ENCODE measurements at places on chromosomes 1 and 21. TPM values are rescaled to one million over a fixed set of nuclear protein-coding genes. Genes with fewer than 3 reads are reported as not detected.

DNA sequence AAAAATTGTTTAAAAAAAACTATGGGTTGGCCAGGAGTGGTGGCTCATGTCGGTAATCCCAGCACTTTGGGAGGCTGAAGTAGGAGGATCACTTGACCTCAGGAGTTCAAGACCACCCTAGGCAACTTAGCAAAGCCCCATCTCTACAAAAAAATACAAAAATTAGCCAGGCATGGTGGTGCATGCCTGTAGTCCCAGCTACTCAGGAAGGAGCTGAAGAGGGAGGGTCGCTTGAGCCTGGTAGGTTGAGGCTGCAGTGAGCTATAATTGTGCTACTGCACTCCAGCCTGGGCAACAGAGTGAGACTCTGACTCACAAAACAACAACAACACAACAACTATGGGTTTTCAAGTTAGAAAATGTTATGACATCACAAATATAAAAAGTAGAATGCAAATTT, 16.4 kb downstream of the SLAMF7 start:
- DNase-seq, result no peak

GRCh38 chr1:116881879-116882520, 27.7 kb upstream of the PTGFRN start:
- no peak for DNase-seq

- peak; percentile 51 for DNase-seq
These were observed 70.2 kb downstream of the FOXD2 start for GRCh38 chr1:47507881-47508701.

- no peak for DNase-seq
These were observed 40.2 kb upstream of the MACF1 start for GRCh38 chr1:39164256-39164655.

GRCh38 chr1:45359882-45360513, 19.8 kb upstream of the MUTYH start:
- DNase-seq, result no peak

DNA sequence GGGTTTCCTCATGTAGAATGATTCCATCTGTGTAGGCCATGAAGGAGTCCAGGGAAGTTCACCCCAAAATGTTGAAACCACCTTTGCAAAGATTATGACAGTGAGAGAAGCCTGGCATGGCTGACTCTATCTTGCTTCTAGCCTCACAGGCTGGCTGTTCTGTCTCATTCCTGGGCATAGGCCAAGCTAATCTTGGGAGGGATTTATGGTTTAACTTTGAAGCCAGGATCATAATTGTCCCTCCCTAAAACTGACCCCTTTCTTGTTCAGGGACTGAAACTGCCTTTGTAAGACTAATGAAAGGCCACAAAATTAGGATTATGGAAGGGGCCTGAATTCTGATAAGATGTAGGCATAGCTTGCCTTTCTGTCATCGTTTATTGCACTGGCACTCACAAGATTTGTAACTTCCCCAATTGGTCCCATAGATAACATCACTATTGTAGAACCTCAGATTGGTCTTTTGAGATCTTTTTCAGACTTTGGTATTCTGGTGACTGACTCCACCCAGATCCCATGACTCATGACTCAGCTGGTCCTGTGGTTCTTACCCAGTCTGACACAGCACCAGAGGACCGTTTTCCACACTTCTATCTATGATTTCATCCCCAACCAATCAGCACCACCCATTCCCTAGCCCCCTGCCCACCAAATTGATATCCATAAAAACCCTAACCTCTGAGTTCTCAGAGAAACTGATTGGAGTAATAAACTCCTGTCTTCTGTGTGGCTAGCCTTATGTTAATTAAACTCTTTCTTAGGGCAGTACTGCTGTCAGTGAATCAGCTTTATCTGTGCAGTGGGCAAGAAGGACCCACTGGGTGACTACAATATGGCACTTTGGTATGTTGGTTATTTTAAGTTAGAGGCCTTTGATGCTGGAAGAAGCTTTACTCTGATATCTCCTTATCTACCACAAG, 13.6 kb upstream of the LAMTOR5 start:
- peak; percentile 52 for DNase-seq

GRCh38 chr1:51009381-51009780, 39.3 kb downstream of the CDKN2C start:
- no peak for DNase-seq

DNA sequence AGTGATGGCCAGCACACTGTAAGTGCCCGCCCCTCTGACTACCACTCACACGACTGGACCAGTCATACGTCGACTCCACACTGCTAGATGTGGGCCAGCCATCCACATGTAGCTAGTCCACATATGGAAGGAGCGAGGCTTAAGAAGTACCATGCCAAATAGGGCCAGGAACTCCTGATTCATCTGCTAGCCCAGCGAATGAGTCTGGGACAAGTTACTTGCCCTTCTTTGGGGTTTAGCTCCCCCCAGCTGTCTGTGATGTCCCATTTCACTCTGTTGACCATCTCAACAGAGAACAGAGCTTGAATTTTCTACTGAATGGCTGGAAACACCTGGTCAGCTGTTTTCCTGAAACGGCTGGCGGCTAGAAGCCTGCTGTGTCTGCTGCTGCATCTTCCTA, 5.8 kb downstream of the CSRP1 start:
- no peak for DNase-seq

DNA sequence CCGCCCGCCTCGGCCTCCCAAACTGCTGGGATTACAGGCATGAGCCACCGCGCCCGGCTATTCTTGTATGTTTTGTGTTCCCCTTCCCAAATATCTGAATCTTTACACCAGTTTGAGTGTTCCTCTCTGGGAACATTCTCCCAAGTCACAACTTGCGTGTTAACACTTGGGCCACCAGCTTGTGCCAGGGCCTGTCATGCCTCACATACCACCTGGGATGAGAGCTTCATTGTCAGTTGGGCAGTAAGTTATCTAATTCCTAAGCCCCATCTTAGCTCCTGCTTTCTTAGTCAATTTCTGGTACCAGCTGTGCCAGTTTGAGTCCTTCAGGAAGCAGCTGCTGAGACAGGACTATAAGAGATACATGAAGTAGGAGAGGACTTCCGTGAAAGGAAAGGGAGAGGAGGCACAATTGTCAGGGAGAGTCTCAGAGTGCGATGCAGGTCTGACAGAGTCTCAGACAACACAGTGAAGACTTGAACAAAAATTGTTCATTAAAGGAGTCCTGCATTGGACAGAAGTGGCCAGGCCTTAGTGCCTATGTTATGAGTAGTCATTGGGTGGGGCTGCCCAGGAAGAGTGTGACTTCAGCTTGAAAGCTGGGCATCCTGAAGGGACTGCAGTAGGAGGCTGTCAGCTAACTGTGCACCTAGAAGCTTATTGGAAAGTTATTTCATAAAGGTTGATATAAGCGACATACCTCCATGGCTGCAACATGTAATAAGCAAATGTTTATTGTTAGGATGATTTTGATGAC, 17.3 kb downstream of the ZFYVE9 start:
- DNase-seq, result no peak

- no peak for DNase-seq
These were observed at the start of gene PLEKHN1 for GRCh38 chr1:966135-966703. Gene PLEKHN1 (plus strand): TSS chr1:966482. CDS start chr1:966532, 50 bp downstream.

DNA sequence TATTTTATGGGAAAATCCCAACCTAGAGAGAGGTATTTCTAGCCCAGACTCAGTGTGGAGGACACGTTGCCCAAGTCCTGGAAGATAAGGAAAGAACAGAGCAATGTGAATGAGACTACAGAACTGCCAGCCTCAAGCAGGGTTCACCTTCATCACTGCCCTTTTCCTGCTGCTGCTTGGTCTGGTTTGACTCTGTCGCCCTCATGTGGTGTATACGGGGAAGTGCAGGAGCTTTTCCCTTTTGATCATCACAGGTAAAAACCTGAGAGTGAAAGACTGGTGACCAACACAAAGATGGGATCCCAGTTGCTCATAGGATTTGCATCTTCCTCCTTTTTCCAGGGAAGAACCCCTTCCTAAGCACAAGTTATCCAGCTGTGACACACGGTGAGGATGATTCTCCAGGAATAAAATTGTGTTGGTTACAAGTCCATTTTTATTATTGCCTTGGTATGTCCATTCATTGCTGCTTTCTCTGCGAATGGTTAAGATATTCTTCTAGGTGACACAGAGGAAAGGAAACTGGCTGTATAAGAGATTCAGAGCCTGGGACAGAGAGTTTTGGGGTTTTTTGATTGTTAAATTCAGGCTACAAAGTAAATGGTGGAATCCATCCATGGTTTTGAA, 89.5 kb upstream of the CD53 start:
- DNase-seq, result peak; percentile 50

DNA sequence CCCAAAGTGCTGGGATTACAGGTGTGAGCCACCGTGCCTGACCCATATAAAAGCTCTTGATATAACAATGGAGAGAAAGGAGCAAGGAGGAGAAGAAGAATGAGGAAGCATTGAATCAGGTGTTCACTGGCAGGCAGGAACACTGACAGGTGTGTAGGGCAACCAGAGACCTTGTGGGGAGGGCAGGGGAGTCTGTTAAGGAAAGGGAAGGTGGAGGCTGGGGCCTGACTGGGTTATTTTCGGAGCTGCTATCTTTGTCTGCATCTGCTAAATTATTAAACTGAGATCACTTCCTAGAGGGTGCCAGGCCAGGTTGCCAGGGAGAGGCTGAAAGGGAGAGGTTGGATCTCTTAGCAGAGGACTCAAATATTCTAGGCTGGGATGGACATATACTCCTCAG, 6.8 kb upstream of the TRNP1 start:
- DNase-seq, result no peak

DNA sequence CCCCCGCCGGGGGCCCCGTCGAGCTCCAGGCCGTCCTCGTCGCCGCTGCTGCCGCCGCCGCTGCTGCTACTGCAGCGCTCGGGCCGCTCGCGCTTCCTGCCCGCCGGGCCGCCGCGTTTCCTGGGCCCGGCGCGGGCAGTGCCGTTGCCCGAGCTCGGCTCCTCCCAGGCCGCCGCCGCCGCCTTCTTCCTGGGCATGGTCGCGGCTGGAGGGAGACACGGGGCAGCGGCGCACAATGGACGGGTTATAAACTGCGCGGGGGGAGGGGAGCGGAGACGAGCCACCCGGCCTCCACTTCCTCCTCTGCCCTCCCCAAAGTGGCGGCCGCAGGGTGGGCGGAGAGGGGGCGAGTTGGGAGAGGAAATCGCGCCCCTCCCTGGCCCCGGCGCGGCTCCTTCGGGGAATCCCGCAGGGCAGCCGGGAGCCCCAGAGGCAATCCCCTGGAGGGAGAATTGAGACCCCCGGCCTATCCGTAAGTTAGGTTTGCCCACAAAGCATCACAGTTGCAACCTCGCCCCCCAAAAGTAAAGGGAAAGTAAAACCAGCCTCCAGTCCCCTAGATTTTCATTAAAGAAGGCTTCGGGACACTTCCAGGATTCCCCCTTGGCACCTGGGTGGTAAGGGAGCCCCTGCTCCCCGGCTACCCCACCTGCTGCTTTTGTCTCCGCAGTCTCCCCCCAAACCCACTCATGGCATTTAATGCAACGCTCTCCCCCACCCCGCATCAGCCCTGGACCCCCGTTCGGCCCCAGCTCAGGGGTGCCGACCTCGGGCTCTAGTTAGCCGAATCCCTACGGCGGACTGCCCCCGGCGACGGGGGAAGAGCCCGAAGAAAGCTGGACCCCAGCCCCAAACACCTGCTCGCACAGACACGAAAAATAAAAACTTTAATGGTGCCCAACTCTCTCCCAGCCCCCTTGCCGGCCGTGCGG, 893 bp downstream of the RCC2 start:
- peak; percentile 89 for DNase-seq

GRCh38 chr21:44890961-44891541, 17.6 kb upstream of the PTTG1IP start:
- no peak for DNase-seq

DNA sequence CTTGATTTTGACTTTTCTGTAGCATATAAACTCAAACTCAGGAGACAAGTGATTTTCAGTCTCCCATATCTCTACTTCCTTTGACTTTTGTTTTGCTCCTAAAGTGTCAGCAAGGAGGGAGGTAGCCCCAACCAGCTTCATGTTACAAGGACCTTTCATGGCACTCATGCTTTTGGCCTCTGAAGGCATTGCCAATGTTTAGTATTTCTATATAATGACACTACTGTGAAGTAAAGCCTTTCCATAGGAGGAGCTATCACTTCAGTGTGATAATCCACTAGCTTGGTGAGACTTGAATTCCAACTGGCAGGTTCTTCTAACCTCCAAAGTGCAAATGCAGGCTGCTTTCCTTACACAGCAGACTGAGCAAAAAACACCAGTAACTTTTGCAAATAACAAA, 14.4 kb downstream of the COLGALT2 start:
- DNase-seq, result no peak

DNA sequence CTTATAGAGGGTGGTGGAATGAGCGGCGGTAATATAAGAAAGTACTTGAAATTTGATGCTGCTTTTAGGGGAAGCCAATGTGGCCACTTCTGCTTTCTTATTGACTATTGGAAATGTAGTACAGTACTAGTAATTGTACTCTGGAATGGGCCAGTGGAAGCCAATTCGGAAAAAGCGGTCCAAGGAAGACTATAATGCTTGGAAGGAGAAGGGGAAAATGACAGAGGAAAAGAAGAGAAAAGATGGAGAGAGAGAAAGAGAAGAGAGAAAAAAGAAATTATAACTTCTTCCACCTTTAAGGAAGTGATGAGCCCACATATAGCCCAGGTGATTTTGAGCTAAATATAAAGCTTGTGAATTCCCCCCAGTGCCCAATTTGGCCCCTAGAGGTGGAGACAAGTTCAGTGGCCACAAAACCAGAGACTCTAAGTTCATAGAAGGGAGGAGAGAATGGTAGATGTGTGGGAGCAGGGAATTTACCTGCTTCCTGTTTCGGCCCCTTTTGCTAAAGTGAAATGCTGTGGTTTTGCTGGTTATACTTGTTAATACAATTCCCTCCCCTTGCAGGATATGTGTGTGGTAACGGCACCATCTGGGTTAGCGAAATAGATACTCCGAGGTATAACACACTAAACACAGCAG, 35.7 kb upstream of the DUSP10 start:
- DNase-seq, result peak; percentile 64

DNA sequence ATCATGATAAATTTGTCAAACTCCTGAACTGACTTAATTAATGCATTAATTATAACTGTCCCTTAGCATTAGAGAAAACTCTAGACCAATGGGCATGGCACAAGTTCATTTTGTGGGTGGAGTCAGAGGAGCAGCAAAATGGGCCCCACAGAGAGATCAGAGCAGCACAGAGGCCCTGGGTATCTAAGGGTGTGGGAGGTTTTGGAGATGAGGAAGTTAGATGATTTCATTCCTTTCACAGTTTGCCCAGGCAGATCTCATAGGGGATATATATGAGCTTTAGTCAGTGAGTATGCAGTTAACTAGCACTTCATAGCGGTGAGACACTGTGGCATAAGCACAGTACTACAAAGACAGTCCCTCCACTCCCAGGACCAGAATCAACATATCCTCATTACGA, 117.3 kb downstream of the MAB21L3 start:
- DNase-seq, result no peak

- no peak for DNase-seq
These were observed 55.2 kb upstream of the KAZN start for GRCh38 chr1:14543191-14543840.

- no peak for DNase-seq
These were observed 10.4 kb downstream of the DNAJC6 start for GRCh38 chr1:65319754-65320153.

The CFHR3 gene
- total RNA-seq, result not detected

The C1orf116 gene
- 72.3 TPM for total RNA-seq

The TRIM62 gene
- total RNA-seq, result 22.3 TPM

The CD160 gene
- 4.4 TPM for total RNA-seq

The ICOSLG gene
- 11.9 TPM for total RNA-seq

The ZBTB8B gene
- not detected for total RNA-seq

The VANGL2 gene
- 4.8 TPM for total RNA-seq

The MTARC2 gene
- 87.7 TPM for total RNA-seq

The ITGB2 gene
- total RNA-seq, result 58.6 TPM

The RIIAD1 gene
- not detected for total RNA-seq

The PDE9A gene
- total RNA-seq, result 92.4 TPM

All from Peyer's patch (tissue), 4 donors.